ENCODE measurements at places on chromosomes 2 and 18.

DNA sequence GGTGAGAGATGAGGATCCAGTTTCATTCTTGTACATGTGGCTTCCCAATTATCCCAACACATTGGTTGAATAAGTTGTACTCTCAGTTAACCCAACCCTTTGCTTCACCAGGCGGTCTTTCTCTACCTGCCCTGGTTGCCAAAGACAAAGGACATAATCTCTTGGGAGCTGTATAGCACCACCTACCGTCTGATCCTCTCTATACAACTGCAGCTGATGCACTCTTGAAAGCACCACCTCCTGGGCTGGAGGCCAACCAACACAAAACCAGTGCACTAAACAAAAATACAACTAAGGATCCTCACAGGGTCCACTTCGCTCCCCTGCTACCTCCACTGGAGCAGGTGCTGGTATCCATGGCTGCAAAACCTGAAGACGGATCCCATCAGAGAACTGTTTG, 473.6 kb upstream of the NRXN1 start:
- no peak for DNase-seq

- DNase-seq = no peak
Observed at GRCh38 chr2:144548088-144548487, 28.2 kb upstream of the ZEB2 start.

DNA sequence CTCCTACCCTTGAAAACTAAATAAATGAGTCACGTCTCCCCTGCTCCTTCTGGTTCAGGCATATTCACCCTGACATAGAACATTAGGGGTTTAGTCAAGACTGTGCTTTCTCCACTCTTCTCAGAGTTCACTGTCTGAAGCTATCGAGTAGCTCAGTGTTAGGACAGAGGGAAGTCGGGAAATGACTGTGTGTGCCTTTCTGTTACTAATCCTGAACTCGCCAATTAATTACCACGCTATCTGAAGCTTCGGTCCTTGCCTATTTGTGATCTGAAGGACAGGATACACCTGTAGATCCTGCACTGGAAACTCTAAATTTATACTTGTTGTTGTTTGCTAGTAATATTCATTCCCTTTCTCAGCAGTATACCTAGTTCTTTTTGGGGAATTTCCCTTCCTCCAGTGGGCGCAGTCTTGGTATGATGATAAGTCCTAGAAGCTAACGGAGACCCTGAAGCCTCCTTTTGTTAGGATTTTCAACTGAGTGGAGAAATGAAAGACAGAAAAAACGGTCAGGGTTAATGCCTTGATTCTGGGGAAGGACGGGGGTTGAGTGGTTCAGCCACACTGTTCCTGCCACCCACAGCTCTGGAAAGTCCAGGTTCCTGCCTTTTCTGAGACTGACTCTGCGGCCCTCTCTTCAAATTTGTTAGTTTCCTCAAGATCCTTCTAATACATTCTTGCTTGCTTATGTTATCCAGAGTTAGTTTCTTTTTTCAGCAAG, 218.0 kb downstream of the DLGAP1 start:
- no peak for DNase-seq

DNA sequence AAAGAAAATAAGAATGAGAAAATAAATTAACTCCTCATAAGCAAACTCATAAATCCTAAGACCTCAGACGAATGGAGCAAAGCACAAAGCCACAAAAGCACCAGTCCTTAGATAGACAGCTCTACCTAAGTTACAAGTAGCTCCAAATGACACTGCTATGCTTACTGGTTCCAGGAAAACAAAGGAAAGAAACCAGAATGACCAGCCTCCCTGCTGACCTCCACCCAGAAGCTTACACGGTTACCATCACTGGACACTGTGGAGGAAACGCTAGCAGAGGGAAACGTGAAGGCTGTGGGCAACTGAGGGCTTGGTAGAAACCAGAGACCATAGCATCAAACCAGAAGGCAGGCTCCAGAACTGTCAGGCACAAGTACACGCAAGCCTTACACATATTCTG, 67.8 kb downstream of the STK39 start:
- no peak for DNase-seq

GRCh38 chr2:69034122-69034521, 21.1 kb downstream of the ANTXR1 start:
- DNase-seq = no peak

DNA sequence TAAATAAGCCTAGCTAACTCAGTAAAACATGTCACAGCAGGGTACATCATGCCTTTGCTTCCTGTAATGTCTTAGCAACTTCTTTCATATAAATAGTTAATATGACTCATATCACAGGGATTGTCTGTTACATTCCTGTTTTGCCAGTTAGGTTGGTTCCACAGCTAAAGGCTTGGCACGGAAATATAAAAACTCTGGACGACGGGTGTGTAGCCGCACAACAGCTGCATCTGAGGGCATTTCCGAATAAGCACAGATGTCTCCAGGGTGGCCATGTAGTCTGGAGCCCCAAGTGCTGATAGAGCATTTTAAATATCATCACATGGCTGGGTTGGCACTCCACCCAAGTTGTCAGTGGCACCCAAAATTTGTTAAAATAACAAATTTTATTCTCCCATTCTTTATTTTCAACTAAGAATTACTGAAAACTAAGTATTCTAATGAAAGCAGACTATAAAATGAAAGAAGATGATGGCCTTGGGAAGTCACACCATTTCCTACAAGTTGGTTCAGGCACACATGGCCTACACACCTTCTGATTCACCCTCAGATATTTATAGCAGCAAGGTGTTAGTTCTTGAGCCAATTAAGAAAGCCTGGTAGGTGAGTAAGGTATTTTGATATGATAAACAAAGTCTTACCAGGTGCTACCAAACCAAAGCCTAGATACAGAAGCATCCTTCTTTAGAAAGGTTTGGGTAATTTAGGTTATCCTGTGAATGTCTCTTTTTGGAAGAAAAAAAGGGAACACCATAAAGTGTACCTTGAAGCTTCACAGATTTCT, 61.8 kb upstream of the STK17B start:
- DNase-seq = no peak

DNA sequence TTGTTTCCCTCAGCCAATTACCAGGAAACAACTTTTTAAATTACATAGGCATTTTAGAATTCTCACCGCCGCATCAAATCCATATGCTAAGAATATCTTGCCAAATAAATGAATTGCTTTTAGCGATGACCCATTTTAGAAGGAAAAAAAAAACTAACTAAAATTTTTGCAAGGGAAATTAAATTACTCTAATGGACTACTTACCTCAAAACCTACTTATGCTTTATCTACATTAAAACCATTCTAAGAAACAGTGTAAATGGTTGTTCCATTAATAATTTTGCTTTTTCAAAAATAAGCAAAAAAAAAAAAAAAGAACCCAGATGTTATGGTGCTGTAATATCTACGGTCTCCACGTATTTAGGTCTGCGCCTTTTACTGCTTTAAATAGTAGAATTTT, 73.5 kb upstream of the CCDC150 start:
- DNase-seq = no peak

DNA sequence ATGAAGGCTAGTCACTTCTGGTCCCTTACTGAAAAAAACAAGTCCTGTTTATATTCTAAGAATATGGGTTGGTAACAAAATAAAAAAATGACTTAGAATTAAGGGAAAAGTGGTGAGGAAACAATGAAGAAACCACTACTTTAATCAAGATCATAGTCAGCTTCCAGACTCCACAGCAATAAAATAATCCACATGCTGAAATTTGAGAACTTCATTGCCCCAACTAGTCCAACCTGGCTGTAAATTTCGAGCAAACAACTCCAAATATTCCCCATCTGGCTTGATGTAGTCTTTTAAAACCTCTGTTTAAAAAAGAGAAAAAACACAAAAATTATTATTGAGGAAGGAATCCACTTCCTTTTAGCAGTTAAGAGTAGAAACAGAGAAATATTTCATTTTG, 32.5 kb downstream of the METTL4 start:
- DNase-seq = no peak

GRCh38 chr2:26462511-26463243, 15.2 kb downstream of the OTOF start:
- no peak for DNase-seq

GRCh38 chr2:37674946-37675345, 3.5 kb upstream of the CDC42EP3 start:
- DNase-seq = no peak

- DNase-seq = no peak
Observed at GRCh38 chr18:63736876-63737275, 34.1 kb downstream of the SERPINB11 start.

GRCh38 chr2:4673025-4673489, 969.7 kb downstream of the DCDC2C start:
- DNase-seq = no peak

- no peak for DNase-seq
Observed at GRCh38 chr2:193240752-193241151, 1046.0 kb upstream of the TMEFF2 start.

GRCh38 chr18:79071503-79072210, 2.5 kb downstream of the ATP9B start:
- no peak for DNase-seq

- DNase-seq = no peak
Observed at GRCh38 chr2:147636238-147636882, 208.5 kb upstream of the ACVR2A start.

DNA sequence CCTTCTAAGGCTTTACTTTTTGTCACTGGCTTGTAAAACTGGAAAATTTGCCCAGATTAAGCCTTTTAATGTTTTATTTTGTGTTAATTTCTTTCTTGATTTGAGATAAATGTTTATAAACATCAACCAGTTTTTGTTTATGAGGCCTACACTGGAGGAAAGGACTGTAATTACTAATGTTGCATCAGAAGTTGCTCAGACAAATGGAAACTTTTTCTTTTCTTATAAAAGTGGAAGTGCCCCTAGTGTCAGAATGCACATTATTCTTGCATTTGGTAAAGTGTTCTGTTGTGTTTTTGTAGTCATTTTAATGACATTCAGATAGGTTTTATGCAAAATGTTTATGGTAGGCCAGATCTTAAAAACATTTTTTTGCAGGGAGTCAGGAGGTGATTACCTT, 25.3 kb downstream of the LCLAT1 start:
- no peak for DNase-seq

DNA sequence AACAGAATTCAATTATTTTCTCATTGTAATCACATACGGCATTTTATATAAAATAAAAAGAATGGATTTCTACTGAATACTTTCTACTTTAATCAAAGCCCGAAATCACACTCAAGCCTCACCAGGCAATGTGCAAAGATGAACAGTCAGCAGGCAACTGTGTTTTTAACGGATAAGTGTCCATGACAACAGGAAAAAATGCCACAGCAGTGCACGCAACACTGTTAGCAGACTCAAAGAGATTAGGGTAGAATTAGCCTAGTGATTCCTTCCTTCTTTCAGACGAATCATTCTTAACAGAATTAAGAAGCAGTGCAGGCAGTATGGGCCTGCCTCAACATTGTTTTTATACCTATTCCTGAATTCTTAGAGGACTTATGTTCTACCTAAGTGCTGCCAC, 135.6 kb downstream of the CDH2 start:
- DNase-seq = no peak

DNA sequence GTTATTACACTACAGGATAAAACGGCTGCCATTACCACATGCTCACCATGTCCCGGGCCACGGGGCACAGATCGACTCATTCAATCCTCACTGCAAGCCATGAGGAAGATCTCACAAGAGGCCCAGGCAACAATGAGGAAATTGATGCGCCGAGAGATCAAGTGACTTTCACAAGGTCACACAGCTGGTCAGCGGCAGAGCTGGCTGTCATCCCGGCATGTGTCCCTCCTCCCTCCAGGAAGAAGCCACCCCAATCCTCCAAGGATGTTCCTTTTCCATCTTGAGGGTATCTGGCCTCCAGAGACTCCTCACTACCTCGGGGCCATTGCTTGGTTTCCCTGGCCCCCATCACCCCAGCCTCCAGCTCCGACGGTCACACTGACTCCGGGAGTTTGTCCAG, 65.3 kb upstream of the GLI2 start:
- no peak for DNase-seq

- no peak for DNase-seq
Observed at GRCh38 chr2:27408601-27409320, 630 bp downstream of the PPM1G start.

DNA sequence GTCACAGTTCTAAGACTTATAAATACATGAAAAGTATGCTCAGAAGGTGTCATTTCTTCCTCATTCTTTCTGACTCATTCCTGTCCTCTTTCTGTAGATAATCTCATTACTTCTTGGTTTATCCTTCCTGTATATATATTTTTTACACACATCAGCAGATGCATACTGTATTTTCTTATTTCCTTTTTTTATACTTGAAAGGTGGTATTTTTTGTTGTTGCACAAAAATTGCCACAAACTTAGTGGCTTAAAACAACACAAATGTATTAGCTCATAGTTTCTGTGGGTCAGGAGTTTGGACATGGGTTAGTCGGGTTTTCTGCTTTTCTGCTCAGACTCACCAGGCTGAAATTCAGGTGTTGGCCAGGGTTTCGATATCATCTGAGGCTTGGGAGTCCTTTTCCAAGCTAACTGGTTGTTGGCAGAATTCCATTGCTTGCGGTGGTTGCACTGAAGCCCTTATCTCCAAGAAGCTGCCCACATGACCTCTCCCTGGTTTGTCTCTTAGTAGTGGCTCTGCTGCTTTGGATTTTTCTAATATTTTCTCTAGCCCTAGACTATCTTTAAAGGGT, 162.6 kb downstream of the FMNL2 start:
- no peak for DNase-seq

DNA sequence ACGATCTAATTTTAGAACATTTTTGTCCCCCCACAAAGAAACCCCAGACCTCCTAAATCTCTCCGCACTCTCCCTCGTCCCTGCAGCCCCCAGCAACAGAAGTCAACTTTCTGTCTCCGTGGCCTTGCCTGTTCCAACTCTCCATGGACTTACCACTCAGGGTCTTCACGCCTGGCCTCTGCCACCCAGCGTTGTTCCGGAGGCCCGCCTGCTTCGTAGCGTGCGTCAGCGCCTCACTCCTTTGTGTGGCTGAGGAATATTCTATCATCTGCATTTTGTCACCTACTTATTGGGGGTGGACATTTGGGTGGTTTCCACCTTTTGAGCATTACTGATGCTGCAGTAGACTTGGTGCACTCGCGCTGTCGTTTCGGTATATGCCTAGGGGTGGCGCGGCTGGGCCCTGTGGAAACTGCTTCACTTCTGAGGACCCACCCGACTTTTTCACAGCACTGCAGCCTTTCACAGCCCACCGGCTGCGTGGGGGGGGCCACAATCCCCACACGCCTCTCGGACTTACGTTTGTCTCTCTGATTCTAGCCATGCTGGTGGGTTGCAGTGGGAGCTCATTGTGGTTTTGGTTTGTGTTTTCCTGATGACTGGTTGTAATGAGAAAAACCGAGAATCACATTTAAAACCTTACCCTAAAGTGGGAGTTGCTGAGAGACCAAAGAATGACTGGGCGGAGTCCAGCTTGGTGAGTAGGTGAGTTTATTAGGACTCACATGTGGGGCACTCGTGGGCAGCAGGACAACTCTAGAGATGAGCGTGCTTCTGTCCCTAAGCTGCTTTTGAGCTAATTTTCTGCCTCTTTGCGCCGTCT, 1.4 kb upstream of the HSBP1L1 start:
- no peak for DNase-seq

GRCh38 chr2:239865059-239865639, 160.0 kb downstream of the NDUFA10 start:
- no peak for DNase-seq

DNA sequence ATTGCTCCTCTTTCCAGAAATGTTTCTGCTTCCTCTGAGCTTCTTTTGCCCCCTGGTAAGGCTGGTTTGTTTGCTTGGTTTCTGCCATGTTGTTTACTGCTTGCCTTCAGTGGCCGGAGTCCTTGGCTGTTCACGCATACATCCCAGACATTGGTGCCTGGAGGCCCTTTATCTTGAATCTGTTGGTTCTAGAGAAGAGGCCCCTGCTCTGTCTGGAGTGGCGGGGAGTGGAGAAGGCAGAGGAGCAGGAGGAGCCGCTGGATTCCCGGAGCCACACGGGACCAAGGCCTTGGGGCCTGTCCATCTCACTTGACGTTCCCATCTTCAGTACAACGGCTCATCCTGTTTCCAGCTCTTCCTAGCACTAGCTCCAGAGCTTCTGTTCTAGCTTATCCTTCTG, 77.2 kb upstream of the PXDN start:
- no peak for DNase-seq

All from head of caudate nucleus (tissue), 42 donors.